ENCODE measurements at places on chromosomes 13 and 19.

- no peak for DNase-seq
Measured at GRCh38 chr19:54470991-54471782, 1.9 kb downstream of the CDC42EP5 start.

DNA sequence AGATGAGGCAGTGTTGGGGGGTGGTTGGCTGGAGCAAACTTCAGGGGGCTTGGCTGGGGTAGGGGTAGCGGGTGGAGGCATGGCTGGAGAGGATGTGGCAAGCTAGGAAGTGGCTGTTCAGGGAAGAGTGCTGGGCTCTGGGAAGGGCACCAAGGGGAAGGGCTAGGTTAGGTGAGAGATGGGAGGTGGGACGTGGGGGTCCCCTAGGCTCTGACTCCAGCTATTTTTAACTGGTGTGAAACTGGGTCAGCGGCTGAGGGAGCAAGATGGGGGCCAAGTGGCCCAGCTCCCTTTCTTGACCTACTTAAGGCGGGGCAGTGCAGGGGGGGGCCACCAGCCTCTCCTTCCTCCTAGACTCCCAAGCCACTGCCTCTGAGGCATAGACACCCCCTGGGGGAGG lies 7.3 kb downstream of the KCNC3 start:
- DNase-seq = no peak

- DNase-seq = no peak
Measured at GRCh38 chr19:7850000-7850813, 20.2 kb downstream of the EVI5L start.

DNA sequence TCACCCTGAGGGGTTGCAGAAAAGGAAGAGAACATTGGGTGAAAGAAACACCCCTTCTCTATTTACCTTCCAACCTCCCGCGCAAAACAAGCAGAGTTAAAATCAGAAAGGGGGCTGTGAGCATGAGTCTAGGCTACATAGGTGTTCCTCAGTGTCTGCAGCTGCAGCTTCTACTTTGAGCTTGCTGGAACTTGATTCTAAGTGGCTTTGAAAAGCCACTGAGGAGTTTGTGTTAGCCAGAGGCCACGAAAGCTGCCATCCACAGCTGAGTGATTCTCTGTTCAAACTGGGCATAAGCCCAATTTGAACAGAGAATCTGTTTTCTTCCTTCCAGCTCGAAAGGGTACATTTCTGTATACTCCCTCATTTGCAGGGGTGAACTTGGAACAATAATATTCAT lies 343.9 kb downstream of the PCDH9 start:
- DNase-seq = no peak

DNA sequence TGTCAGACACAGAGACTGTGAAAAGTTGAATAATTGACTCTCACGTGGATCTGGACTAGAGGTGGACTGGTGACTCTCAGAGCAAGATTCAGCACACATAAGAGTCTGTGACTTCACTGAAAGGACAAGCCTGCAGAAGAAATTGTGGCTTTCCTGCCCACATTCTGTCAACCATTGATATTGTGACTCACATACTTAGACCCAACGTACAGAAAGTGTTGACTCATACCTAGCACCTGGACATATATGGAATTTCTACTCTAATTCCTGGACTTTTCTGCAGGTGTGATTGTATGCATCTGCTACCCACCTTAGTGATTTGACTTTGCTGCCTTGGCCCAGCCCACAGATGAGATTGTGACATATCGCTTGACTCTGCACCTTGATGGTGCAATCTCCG lies 15.6 kb upstream of the ZNF730 start:
- DNase-seq = no peak

DNA sequence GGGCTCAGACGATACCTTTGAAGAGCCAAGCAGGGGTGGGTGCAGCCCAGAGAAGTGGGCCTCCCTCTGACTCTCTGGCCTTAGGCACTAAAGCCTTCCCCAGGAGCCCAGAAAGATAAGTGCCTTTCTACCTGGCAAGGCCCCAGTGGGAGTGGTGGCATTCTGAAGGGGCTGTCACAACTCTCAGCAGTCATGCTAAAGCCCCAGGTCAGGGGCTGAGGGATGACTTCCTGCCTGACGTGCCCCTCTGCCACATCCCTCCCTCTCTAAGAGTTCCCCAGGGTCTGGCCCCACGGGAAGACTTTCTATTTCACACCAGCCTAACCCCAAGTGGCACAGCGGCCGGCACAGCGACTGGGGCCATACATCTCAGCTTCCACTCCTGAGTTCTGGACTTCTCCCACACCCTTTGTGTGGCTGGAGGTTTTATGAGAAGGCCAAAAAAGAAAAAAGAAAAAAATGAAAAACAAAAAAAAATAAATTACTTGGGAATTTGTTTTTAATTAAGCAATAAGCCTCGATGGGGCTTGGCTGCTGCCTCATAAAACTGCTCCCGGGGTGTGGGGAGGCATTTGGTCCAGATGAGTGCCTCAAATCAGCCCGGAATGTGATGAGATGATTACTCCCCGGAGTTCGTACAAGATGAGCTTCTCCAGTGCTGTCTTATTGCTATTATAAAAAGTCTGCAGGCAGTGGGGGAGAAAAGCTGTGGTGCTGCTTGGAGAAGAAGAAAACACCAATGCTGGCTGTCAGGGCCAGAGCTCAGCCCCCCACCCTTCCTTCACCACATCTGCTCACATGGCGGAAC lies 28.5 kb upstream of the PLEKHF1 start:
- no peak for DNase-seq
